Cortex of kidney (tissue), 1 donor: ENCODE measurements at places on chromosomes 7 and 10.

GRCh38 chr7:28411876-28412662 is at the start of gene CREB5:
CREB5 (plus strand) TSS chr7:28412518; CDS start chr7:28412915, 397 bp downstream.
- DNase-seq = no peak

GRCh38 chr10:49184642-49185111 is 3.5 kb downstream of the TMEM273 start:
- no peak for DNase-seq

DNA sequence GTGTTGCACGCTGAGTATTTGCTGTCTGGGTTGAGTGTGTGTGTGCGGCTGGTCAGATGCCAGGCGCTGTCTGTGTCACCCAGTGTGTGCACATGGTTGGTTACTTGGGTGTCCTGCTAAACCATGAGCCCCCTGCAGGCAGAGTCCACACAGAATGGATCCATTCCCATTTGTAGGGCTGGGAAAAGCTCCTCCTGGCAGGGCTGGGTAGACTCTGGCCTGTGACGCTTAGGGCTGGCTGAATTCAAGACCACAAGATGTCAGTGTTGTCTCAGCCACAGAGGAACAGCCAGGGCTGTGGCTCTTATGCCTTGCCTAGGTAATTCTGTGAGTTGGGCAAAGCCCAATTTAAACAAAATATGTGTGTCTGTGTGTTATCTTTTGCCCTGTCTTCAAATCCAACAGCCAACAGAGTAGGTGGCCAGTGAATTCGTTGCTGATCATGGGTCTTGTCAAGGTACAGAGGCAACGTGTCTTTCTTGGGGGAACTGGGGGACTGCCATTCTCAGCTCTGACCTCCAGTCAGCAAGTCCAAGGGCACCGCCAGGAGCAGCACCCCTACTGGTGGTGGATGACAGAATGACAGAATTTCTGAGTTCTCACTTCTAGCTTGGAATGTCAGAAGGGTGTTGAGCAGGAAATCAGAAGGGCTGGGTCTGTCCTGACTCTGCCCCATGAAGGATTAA is 285.1 kb downstream of the CCSER2 start:
- no peak for DNase-seq

GRCh38 chr10:133151543-133151972 is 8.5 kb upstream of the KNDC1 start:
- no peak for DNase-seq

DNA sequence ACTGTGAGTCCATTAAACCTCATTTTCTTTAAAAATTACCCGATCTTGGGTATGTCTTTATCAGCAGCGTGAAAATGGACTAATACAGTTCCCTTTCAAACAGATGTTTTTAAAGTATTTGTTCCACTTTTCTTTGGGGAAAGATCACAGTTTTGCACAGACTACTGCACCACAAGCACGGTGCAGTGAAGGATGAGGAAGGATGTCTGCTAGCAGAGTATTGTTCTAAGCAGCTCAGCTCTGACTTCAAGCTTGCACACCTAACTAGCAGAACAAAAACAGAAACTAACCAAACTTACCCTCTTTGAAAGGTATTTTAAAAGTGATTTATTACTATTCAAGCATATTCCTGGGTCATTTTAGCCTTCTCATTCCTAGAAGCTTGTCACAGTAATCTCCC is 20.0 kb downstream of the THNSL1 start:
- no peak for DNase-seq

GRCh38 chr7:142434666-142435167 is 176.9 kb upstream of the PRSS58 start:
- DNase-seq = no peak

DNA sequence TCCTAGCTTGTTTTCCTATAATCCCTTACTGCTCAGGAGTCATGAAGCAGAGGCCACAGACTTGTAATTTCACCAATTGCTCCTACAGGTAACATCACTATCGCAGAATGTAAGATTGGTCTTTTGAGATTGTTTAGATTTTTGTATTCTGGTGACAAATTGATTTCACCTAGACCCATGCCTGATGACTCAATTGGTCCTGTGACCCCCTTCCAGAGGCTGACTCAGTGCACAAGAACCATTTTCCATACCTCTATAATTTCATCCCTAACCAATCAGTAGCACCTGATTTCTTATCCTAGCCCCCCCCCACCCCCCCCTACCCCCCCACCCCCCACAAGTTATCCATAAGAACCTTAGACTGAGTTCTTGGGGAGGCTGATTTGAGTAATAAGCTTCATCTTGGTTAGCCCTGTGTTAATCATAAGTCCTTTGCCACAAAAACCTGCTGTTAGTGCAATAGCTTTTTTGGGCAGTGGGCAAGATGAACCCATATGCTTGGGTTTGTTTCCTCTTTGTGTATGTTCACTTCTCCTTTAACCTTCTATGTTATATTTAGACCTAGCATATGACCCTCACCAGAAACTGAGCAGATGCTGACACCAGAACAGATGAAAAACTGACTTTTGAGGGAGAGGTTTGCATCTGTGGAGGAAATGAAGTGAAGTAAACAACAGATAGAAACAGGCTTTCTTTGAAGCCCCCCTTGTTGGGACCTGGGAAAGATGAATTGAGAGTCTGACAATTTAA is 187.1 kb downstream of the KIF20B start:
- no peak for DNase-seq

DNA sequence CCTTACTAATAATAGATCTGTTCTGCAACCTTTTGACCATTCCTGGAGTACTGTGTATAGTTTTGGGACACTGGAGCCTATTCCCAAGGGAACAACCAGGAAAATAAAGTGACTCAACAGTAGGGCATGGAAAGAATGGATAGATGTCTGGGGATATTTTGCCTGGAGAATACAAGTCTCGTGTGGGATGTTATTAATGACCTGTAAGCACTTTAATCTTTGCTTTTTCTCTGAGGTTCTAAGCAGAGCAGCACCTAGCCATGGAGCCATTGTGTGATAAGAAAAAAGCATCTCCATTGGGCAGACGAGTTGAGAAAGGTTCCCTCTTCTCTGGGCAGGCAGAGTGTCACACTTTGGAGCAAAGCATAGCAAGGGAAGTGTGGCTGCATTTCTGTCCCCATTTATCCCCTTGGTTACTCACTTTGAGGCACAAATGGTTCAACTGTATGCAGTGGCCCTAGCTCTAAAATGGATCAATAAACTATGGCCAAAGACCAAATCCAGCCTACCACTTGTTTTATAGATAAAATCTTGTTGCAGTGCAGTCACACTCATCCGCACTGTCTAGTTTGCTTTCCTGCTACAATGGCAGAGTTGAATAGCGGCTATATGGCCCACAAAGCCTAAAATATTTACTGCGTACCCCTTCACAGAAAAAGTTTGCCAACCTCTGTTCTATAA is 21.0 kb upstream of the CCDC71L start:
- DNase-seq = no peak

- DNase-seq = no peak
Measured at GRCh38 chr10:52250510-52250909, 63.6 kb upstream of the DKK1 start.

DNA sequence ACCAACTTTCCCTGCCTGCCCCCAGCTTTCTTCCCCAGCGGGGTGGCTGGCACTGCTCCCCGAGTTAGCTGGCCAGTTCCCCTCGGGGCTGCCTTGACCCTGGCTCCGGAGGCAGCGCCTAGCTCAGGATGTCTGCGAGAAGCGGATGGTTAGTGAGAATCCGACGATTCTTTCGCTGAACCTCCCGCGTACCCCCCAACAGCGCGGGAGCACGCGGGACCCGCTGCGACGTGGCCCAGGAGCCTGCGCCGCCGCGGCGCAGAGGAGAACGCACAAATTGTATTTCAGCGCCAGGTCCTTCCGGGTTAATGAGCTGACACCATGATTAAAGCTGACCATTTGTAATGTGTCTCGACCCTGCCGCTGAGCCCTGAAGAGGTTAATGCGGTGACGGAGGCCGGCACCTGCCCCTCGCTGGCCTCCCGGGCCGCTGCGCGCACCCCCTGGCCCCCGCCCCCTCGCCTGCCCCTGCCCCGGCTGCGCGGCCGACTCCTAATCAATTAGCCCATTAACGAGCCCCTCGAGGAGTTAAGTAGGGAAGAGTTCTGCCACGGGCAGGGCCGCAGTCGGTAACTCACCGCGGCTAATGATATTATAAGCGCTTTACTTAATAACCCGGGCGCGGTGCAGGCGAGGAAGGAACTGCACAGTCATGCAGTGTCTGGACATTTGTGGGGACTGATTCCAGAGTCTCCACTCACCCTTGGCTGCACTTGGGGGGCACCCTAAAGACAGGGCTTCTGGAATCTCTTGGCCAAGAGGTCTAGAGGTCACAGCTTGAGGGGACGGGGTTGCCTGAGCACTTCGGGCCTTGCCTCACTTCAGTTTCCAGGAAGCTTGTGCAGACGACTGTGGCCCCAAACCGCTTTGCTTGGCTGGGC is 1.7 kb upstream of the HMX2 start:
- no peak for DNase-seq

DNA sequence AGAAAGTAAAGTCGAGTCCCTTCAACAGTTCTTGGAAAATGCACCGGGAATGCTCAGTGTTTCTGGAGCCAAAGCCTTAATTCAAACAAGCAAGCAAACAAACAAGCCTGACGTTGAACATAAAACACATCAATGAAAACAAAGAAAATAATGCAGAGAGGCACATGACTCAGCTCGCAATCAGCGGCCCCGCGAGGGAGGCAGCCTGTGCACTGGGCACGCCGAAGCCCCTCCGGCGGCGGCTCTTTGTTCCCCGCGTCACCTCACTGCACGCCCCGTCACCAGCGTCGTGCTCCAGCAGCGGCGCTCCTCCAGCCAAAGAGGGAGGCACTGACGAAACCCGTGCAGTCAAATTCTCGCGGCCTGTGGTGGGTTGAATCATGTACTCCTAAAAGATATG is 151.5 kb downstream of the DNAJB6 start:
- DNase-seq = no peak

- no peak for DNase-seq
Measured at GRCh38 chr7:17033245-17033644, 151.5 kb upstream of the AGR3 start.
